ENCODE measurements at places on chromosomes 3 and 15.
A peak's percentile ranks its signal among the peaks of the same experiment; 100 is the strongest.

GRCh38 chr3:150235799-150236198 lies 172.3 kb upstream of the TSC22D2 start:
- DNase-seq: no peak

GRCh38 chr15:77002436-77002835 lies 7.5 kb downstream of the PSTPIP1 start:
- no peak for DNase-seq

- DNase-seq: peak; percentile 67
Observed at GRCh38 chr3:126654571-126655383, at the start of gene TXNRD3. Gene TXNRD3 (minus strand): TSS chr3:126655124.

- DNase-seq: no peak
Observed at GRCh38 chr15:82852941-82853561, 43.6 kb downstream of the WHAMM start.

DNA sequence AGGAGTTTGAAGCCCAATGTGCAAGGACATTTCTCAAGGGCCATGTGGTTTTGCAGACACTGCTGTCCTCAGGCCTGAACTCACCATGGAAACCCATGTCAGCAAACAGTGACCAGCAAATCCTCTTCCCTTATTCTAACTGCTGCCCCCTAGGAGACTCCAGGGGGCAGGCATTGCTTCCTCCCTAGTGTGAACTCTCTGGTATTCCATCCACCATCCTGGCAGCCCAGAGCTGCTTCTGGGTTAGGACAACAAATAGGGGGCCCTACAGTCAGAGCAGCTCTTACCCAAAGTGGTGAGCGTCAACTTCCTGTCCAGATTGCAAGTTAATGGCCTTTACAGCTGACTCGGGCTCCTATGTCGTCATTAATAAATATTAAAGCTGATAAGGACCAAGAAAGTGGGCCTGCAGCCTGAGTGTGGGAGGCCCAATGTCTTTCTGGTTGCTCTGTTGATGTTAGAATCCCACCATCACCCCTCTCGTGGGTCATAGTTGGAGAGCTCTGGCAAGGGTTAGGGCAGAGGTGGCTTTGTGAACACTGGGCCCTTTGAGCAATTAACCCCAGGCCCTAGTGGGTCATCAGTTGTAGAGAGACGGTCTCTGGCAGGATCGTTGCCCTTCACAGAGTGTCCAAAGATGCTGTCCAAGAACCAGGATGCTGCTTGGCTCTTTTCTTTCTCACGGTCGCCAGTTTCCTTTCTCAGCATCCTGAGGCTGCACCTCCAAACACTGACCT lies 41.5 kb downstream of the TGM4 start:
- DNase-seq: no peak

DNA sequence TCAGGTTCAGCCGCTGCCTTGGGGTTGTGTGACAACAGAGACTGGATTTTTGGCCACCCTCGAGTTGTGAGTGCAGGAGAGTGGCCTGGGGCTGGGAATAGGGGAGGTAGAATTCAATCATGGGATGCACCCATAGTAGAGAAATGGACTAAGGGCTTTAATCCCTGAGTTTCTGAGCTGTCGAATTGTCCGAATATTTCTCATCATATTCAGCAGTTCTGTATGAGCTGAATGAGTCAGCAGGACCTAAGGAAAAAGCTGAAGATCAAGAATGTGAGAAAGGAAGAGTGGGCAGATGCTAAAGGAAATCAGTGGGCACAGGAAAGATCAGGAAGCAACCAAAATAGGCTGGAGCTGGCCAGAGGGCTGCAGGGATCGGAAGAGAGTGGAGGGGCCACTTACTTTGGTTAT lies 44.4 kb upstream of the SACM1L start:
- no peak for DNase-seq

DNA sequence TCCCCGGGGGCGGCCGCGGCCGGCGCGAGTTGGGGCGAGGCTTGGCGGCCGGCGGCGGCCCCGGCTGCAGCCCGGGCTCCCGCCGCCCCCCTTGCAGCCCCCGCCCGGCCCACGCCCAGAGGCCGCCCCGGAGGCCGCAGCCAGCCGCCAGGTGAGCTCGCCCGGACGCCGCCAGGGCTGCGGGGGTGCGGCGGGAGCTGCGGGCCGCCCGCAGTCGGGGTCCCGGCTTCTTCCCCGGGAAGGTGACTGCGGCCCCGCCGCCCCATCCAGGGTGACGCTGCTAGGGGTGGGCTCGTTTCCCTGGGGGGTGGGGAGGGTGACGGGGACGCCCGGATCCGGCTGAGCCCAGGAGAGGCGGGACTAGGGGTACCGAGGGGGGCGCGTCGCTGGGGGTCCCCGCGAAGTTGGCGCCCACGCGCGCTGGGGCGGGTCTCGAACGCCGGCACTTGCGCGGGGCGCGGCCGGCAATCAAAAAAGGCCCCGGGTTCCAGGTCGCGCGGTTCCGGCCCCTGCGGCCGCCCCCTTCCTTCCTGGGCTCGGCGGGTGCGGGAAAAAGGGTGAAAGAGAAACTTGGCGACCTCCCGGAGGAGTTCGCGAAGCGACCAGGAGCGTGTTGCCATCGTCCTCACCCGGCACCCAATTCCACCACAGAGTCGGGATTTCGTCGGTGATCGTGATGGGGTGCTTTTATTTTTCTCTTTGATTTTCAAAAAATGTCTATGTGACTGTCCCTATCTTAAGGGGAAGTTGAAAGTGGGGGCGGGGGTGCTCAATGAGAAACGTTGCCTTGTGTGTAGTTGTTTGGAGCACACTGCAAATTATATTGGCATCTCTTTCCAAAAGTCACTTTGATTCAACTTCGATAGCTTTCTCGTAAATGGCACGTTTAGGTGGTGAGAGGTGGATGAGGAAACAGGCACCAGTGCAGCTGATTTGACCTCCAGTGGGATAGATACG lies 619 bp downstream of the ATXN7 start:
- no peak for DNase-seq

GRCh38 chr15:23589012-23589411 lies 23.5 kb downstream of the MKRN3 start:
- DNase-seq: no peak

DNA sequence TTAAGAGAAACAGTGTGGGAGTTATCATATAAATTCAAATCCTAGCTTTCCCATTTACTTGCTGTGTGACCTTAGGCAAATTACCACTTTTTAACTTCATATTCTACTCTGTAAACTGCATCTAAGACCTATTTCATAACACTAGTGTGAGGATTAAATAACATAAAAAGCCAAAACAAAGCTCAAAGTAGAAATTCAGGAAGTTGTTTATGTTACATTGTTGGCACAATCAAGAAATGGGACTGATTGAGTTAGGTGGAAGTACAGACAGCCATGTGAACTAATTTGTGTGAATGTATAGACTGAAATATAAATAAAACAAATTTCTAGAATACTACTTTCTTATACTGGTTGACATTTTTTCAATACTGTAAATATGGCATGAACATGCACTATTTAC lies 131.7 kb downstream of the STAG1 start:
- no peak for DNase-seq

- no peak for DNase-seq
Observed at GRCh38 chr3:31354373-31354772, 178.4 kb upstream of the STT3B start.

DNA sequence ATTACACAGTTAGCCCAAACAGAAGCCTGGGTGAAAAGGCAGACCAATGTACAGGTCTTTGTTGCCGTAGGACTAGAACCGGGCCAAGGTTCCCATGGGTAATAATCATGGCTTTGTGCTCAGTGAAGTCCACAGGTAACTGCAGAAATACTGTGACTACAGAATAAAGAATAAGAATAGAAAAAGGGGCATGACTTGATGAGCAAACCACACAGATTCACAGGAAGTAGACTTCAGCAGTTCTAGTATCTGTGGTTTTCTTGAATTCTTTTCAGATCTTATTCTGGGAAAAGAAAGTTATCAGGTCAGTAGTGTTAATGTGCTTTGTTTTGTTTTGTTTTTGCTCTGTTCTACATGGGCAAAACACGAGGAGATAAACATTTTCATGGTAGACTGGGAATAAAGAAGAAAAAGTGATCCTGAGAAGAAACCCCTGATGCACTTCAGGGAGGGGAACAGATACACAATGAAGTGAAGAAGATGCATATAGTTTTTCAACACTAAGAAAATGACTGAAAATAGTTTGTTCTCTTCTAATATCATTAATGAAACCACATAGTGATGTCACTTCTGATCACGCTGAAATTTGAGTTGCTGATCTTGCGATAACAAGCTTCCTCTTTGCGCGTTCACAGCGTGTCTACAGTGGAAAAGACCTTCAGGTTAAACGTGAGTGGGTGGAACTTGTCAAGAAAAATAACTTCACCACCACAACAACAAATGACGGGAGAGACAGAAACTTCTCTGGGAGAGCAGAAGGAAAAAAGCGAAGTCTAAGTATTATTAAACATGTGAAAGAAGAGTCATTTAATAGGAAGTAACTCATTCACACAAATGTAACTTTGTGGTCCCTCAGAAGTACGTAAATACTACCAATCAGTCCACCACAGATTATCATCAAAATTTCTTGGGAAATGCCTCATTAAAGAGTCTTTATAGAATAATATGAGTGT lies 315.8 kb upstream of the SATB1 start:
- no peak for DNase-seq

DNA sequence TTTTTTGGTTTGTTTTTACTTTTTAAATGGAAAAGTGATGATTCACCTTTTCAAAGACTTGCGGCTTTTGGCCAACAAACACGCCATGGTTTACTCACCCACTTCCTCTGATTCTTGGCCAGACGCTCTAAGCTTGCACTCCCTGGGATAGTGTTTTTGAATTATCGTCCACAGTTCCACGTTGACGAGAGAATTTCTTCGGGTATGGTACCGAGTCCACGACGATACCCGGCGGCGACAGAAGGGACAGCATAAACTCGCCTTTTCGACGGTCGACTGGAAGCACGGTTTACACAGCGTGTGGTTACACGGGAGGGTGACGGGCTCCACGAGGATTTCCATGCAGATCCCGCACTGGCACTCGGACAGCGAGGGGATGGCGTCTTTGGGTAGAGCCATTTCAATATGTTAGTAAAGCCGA lies 783 bp downstream of the RNF168 start:
- peak; percentile 50 for DNase-seq

GRCh38 chr3:48305396-48305795 lies 28.1 kb downstream of the SPINK8 start:
- no peak for DNase-seq

GRCh38 chr3:6022621-6023020 lies 835.1 kb downstream of the EDEM1 start:
- no peak for DNase-seq

DNA sequence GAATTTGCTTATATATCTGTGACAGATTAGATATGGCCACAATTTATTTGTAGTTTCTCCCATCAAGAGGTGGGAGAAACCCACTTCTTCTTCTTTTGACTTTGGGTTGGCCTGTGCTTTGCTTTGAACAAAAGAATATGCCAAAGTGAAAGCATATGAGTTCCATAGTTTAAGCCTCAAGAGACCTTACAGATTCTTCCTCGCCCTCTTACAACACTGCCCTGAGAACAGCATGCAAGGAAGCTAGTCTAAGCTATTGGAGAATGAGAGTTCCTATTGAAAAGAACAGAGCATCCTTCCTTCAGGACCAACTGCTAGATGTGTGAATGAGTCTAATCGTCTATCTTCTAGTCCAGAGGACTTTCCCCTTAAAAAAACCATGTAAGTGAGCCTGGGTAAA lies 394.8 kb downstream of the TUSC7 start:
- no peak for DNase-seq

- no peak for DNase-seq
Observed at GRCh38 chr3:171155122-171155700, 128.7 kb upstream of the SLC2A2 start.

DNA sequence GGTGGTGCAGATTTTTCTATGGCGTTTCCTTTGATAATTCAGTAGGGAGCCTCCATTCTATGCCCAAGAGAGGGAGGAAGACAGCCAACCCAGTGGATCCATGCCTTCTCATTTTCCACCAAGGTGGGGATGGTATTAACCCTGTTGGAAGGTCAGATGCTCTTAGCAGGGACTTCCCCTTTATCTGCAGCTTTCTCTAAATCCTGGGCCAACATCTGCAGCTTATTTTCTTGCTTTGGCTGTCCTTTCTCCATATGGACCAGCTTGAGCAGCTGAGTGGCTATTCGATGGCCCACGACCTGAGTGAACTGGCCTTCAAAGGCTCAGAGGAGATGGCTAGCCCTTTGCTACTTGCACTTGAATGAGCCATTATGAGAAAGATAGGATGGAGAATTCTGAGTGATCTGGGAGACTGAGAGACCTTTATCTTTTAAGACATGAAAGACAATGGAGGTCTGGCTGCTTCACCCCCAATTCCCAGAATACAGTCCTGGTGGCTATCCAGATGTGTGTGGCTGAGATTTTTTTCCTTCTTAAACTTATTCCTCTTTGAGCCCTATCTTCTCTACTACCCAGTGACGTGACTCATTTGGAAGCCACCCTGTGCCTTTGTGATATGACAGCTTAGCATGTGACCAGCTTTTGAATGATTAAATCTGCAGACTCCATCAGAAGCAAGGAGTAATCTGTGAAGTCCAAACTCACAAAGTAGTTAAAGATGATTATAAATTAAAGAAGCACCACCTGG lies 39.6 kb upstream of the TRAK1 start:
- no peak for DNase-seq

- DNase-seq: peak; percentile 99
Observed at GRCh38 chr3:50358911-50359759, at the start of gene TMEM115. Gene TMEM115 (minus strand): TSS chr3:50359521. CDS start chr3:50359063, 458 bp downstream.

DNA sequence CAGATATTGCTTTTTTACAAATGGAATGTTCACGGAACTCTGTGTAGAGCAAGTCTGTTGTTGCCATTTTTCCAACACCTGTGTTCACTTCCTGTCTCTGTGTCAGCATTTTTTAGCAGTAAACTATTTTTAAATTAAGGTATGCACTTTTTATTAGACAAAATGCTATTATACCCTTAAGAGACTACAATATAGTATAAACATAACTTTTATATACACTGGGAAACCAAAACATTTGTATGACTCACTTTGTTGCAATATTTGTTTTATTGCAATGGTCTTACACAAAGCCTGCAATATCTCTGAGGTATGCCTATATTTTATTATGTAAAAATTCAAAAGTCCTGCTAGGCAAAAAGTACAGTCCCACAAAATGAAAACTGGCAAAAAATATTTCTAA lies 39.8 kb upstream of the FGF7 start:
- no peak for DNase-seq

DNA sequence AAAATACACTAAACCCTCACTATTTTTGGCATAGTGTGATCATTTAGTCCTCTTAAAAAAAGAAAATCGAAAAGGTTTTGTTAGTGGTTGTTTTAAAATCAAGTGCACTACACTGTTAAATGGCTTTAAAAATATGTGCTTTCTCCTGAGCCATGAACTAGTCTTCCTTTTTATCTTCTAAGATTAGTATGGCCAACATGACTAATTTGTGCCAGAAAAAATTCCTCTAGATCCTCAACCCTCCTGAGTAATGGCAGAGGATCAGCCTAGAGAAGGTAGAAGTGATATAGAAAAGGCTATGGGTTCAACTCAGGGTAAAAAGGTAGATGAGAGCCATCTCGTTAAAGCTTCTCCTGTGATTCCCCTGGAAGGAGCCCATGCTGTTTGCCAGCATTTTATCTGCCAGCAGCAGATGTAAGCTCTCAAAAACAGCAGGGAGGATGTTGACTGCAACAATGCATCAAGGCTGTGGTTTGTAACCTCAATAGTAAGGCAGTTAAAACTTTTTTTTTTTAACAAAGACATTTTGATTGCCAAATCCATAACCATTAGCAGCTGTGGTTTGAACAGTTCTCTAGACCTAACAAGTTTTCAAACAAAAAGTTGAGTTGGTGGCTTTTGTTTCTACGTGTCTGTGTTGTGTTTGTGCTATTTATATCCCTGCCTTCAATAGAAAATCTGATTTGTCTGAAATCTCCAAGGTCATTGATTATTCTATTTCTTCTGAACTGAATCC lies 30.2 kb upstream of the ZNF609 start:
- no peak for DNase-seq
